Caudate nucleus (tissue), 63 donors: ENCODE measurements at places on chromosomes 4 and X.

GRCh38 chrX:38468563-38469157, 92.7 kb upstream of the TSPAN7 start:
- peak; percentile 33 for DNase-seq

- no peak for DNase-seq
Measured at GRCh38 chr4:55561889-55562288, 15.2 kb upstream of the CLOCK start.

- DNase-seq, result no peak
Measured at GRCh38 chrX:81195712-81196111, 6.0 kb downstream of the HMGN5 start.

DNA sequence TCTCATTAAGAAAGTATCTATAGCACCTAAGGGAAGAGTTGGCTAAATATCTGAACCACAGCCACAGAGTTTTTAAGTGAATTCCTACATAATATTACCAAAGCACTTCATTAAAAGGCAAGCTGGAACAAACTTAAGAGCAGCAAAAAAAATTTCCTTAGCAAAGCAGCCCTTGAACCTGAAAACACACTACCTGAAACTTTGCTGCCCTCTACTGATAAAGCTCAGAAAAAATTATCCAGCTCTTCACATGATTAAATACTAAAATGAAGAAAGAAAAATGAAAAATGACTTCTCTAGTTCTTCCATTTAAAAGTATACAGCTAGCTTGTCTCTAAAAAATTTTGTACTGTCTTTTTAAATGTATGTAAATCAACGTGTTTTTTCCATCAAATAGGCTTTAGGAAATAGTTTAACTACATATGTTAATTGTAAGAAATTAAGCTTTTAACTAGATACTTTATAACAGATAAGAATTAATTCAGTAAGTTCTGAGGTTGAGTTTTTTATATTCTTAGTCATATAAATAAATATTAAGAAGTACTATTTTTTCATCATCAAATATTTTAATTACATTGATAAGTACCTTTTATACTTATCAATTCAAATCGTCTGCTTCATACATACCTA, 156.1 kb downstream of the STPG2 start:
- DNase-seq, result no peak

- DNase-seq, result peak; percentile 3
Measured at GRCh38 chr4:187235456-187236170, 512.0 kb upstream of the FAT1 start.

- DNase-seq, result no peak
Measured at GRCh38 chrX:80879916-80880315, 70.2 kb upstream of the BRWD3 start.

DNA sequence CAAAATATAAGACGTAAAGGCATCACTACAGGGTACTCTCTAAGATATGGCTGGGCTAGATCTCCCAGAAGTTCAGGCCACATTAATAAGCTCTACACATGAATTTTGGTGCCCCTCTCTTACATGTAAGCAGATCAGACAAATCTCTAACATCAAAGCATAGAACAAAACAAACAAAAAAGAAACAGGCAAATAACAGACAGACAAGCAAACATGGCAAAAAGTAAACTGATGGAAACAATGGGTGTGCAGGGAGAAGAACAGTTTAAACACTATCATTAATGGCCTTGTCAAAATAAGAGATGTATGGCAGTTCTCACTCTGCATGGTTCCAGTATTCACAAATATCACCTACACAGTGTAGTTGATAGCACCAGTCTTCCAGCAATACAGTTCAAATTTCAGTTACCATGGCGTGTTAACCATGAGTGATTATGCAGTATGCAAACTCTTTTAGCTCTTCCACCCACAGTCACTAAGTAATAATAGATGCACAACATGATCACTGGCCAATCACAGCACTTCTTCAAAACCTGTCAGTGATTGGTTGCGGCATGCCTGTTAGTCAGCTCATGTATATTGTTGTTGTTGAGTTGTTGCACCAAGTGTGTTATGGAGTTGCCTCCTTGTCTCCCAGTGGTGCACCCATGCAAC, 110.7 kb upstream of the TLR3 start:
- DNase-seq, result no peak

DNA sequence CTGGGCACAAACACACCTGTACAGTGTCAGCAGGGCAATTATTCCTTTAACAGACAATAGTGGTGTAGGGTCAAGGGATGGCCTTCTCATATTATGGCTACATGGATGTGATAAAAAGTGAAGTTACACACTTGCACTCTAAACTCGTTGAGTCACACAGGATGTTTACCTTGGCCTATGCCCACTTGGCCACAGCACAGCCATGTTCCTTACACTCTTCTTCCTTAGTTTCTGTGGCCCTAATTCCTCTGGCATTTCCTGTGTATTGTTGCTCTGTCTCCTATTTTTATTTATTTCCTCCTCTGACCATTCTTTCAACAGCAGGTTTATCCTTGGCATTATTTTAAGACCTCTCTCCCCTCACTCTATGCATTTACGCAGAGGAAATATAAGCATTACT, 86.8 kb upstream of the NPFFR2 start:
- DNase-seq, result no peak

DNA sequence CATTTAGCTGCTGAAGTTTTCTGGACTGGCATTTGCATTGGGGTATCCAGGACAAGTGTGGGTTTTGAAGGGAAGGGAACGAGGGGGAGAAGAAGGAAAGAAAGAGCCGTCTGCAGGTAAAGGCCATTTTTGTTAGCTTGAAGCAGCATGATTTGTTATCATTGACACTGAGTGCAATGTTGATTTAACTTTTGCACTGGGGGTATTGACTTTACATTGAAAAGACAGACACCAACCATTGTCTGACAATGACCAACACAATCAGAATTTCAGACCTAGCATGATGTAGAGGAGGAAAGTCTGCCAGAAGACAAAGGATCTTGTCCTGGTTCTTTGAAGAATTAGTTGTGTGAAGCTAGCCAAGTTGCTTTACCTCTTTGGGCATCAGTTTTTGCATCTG, 39.6 kb upstream of the IGFBP7 start:
- DNase-seq, result no peak

GRCh38 chr4:57777876-57778275, 667.7 kb upstream of the IGFBP7 start:
- no peak for DNase-seq

DNA sequence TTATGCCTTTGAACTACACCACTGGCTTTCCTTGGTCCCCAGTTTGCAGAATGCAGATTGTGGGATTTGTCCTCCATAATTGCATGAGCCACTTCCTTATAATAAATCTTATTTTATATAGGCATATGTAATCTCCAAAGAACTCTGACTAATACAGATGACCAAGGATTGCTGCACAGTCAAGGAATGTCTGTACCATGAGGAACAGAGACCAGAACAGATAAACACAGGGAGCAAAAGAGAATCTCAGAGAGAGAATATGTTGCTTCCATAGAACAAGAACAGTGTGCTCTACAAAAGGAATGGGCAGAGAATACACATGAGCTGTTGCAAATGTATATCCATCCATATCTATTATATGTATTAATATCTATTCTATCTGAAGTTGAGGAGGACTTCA, 111.1 kb downstream of the ADRA2C start:
- no peak for DNase-seq

DNA sequence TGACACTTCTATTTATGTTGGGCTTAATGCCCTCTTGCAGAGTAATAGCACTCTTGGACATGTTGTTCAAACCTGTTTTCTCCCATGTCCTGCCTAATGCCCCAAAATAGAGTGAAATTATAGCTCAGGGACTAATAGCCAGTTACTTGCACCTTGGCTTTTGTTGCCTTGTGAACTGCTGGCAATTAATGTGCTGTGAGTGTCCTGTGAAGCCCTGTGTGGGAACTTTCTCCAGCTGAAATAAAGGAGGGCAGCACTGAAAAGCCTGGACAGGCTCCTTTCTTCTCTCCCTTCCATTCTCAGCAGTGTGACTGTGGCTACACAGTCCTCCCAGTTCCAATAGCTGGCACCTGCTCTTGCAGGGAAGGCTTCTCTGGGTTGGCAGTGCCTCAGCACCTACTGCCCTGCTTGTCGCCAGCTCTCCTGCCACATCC, 72.4 kb downstream of the DCLK2 start:
- peak; percentile 36 for DNase-seq

DNA sequence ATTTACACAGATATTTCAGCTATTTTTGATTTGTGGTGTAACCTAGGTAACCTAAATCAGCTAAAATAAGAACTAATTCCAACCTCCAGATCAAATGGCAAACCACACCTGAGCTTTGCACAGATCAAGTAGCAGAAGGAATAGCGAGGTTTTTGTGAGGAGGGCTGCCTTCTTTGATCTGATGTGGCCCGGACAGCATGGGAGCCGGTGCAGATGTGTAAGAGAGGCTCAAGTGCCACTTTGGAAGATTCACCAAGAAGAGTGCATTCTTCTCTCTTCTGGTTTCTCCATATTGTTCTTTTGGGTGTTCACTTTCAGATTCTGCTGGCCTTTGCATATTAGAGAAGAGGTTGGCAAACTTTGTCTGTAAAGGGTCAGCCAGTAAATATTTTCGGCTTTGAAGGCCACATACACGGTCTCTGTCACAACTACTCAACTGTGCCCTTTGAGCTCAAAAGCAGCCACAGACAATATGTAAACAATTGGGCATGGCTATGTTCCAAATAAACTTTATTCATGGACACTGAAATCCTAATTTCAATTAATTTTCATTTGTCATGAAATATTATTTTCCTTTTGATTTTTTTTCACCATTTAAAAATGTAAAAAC, 78.9 kb upstream of the FAM9C start:
- no peak for DNase-seq

DNA sequence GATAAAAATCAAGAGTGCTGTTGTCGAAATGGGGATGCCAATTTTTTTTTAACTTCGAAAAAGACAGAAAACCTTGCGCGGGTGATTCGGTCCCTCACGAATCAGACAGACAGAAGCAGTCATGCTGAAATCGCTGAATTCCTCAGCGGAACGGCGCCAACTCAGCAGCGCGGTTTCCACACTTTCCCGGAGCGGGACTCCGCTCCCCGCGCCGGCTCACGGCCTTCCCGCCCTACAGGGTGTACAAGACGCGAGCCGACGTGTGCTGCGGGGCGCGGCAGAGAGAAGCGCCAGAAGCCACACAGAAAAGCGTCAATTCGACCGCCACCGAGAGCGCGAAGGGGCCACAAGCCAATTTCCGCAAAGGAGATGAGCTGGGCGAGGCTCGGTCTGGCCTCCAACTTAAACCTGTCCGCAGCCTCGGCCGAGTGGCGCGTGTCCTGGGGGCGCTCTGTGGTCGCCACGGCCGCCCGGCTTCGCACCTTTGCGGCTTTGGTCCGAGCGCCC, 1.3 kb downstream of the NEXMIF start:
- no peak for DNase-seq

- DNase-seq, result no peak
Measured at GRCh38 chrX:6299724-6300123, 71.1 kb upstream of the NLGN4X start.

DNA sequence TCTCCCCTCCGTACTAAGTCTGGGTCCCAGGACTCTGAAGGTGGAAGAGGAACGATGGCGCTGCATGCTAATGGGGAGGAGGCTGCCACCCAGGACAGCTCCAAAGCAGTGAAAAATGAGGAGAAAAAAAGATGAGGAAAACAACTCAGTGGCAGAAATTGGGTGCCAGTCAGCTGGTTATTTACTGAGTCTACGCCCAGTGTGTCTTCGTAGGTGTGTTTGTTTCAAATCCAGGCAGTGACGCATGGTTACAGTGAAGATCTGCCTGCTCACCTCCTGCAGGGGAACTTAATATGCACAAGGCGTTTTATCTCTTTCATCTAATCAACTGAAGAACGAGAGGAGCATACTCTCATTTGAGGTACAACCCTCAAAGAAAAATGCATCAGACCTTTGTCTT, 70.9 kb upstream of the FBXW7 start:
- no peak for DNase-seq

GRCh38 chrX:28639451-28639850, 52.2 kb downstream of the IL1RAPL1 start:
- DNase-seq, result no peak
